A549 treated with DMSO at 1 μM for 4 hours (cell line): ENCODE measurements at places on chromosomes 5 and 9. TPM values are rescaled to one million over a fixed set of nuclear protein-coding genes. Genes with fewer than 3 reads are reported as not detected.

The SOWAHA gene
- total RNA-seq: 0.06 to 0.21 TPM (median 0.14 TPM) in 5 replicates

The DNM1 gene
- total RNA-seq: 81.5 to 103 TPM (median 88.2 TPM) in 5 replicates

The BTNL8 gene
- total RNA-seq: not detected in 5 replicates

The FAM169A gene
- 4.8 to 9.2 TPM (median 7.2 TPM) in 5 replicates for total RNA-seq

The BTNL3 gene
- total RNA-seq: not detected in 5 replicates

The OR1Q1 gene
- total RNA-seq: not detected in 5 replicates

The SLC36A3 gene
- not detected in 5 replicates for total RNA-seq

The CARTPT gene
- not detected in 5 replicates for total RNA-seq
